ENCODE measurements at places on chromosomes 16 and 17.

GRCh38 chr16:87198328-87198832, 118.8 kb downstream of the C16orf95 start:
- no peak for DNase-seq

- no peak for DNase-seq
Measured at GRCh38 chr17:56131431-56131830, 21.8 kb upstream of the ANKFN1 start.

- no peak for DNase-seq
Measured at GRCh38 chr17:44536090-44536953, 21.0 kb upstream of the FZD2 start.

DNA sequence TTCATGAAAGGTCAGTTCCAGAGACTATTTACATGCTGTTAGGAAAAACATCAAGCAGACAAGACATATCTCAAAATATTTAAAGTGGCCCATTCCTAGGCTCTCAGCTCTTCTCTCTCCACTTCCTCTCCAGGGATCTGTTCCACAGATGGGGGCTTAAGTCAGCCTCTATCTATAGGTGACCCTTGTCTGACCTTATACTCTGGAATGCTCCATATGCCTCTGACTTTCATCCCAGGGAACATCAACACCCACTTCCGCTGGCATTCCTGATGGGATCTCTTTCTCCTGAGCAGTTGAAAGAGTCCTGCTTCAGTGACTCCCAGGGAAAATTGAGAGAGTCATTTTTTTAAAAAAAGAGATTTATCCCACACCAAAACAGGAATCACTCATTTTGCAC, 11.5 kb upstream of the WIPI1 start:
- no peak for DNase-seq

- no peak for DNase-seq
Measured at GRCh38 chr16:49084628-49085390, 196.8 kb downstream of the CBLN1 start.

DNA sequence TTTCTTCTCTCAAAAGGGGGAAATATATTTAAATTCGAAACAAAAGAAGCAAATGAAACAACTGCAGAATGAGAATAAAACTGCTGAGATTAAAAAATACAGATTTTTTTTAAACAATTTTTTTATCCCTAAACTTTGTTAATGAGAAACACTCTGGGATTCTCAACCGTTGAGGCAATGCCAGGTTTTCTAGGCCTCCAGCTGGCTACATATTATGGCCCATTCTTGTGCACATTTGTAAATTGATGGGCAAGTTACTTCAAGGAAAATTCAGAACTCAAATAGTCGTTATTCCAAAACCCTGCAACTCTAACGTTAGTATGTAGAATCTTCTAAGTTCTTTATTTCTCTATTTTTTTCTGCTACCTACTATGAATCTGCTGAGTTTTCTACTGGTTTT, 239.3 kb upstream of the WSCD1 start:
- DNase-seq, result no peak

DNA sequence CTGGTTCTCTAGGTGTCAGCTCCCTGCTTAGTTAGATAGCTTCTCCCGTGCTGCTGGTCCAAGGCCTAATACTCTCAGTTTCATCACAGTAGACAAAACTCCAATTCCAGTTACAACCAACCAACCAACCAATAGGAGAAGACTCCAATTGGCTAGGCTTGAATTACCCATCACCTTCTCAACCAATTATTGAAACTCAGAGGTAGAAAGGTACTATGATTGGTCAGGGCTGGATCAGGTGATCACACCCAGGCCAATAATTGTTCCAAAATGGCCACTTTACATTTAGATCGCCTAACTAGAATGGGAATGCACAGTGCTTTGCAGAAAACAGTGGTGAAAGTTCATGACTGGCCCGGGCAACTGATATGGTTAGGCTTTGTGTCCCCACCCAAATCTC, 49.5 kb upstream of the CRHR1 start:
- DNase-seq, result no peak

DNA sequence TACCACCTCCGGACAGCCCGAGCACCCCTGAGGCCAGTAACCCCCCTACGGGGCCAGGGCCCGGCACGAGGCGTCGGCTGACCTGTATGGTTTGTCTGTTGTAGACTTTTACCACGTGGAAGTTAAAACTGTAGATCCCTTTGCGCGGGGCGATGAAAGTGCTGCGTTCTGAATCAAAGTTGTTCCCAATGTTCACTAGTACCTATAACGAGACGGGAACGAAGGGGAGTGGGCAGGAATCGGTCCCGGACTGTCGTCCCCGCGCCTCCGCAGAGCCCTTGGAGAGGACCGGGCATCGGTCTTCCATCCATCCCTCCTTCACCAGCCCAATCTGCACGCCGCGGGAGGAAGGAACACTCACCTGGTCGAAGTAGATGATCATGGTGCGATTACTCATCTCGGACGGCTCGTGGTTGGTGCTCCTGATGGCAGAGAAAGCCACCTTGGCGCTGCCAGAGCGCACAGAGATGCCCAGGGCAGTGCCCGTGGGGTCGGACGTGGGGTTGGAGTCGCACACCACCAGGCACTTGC, 732 bp downstream of the CBLN1 start:
- no peak for DNase-seq

- no peak for DNase-seq
Measured at GRCh38 chr16:89577055-89577759, 1.6 kb downstream of the CPNE7 start.

GRCh38 chr16:83954577-83955016, 1.6 kb downstream of the OSGIN1 start:
- peak; percentile 67 for DNase-seq

- peak; percentile 68 for DNase-seq
Measured at GRCh38 chr17:36611345-36612072, 10.1 kb downstream of the MRM1 start.

- DNase-seq, result no peak
Measured at GRCh38 chr16:25038239-25038954, 23.2 kb upstream of the ARHGAP17 start.

DNA sequence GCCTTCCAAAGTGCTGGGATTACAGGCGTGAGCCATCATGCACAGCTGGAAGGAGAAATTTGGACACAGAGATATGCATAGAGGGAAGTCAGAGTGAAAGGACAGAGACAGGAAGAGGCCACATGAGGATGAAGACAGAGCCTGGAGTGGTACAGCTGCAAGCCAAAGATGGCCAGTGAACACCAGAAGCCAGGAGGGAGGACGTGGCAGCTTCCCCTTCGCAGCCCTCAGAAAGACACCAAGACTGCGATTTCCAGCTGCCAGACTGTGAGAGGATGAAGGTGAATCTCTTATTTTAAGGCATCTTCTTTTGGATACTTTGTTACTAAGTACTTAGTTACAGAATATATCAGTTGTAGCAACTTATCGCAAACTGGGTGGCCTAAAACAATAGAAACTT, 60.5 kb upstream of the PLCG2 start:
- DNase-seq, result no peak

DNA sequence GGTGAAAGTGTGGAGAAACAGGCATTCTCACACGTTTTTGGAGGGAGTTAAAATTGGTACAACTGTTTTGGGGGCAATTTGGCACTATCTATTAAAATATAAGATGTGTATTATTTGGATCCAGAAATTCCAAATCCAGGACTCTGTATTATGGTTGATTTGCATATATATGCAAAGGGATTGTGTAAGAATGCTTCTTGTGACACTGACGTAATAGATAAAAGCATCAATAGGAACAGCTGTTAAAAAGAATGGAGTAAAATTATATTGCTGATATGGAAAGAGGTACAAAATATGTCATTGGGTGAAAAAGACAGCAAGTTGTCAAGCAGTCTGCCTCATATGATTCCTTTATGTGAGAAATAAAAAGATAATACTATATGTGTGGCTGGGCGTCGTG, 17.3 kb downstream of the FA2H start:
- no peak for DNase-seq

- no peak for DNase-seq
Measured at GRCh38 chr17:14547556-14547955, 246.7 kb downstream of the HS3ST3B1 start.

DNA sequence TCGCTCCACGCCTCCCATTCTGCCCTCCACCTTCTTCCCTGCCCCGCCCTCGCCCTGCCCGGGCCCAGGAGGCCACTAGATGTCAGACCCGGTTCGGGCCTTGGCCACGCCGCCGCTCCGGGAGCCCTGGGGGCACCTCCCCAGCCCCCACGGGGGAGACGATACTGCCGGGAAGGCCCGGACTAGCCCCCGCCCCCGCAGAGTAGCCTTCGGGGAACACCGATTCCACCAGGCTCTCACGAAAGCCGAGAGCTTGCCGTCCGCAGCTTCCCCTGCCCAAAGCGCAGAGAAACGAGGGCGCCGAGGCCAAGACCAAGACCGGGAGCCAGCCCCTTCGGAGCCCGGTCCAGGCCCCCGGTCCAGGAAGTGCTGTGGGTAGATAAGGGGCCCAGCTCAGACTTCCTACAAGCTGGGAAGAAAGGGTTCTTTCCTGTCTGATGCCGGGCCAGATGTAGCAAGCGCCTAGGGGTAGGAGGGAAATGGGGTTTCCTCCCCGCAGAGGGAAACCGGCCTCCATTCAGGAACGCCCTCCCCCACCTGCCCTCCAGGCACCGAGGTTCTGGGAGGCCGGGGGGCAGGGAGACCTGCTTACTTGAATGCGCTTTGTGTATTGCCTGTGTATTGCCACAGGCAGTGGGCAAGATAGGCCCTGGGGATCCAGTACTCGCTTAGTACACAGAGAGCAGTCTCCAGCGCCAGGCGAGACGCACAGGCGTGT, 806 bp upstream of the CYB561 start:
- DNase-seq, result no peak

DNA sequence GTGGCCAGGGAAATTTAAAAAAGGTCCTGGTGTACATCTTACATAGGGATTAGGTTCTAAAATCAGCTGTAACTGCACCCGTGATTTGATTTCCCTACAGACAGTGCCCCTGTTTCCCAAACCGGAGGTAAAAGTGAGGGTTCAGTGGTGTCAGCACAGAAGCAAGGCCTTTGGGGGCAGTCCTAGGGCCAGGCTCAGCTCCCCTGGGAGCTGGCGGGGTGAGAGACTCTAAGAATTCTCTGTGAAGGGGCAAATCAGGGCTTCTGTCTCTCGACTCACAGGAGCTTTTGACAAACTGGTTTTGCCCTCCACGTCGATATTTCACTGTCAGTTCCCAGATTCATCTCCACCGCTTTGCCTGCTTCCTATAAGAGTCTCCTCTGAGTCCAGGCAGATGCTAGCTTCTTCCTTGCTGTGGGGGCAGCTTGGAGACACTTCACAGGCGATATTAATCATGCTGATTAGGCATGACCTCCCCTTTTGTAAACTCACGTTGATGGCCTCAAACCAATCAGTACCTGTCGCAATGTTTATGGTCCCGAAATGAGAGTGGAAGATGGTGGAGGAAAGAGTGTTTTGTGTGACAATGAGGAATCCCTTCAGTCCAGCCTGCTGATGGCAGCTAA, 234.2 kb upstream of the TOX3 start:
- no peak for DNase-seq

- no peak for DNase-seq
Measured at GRCh38 chr17:12097326-12097725, 76.6 kb downstream of the MAP2K4 start.

DNA sequence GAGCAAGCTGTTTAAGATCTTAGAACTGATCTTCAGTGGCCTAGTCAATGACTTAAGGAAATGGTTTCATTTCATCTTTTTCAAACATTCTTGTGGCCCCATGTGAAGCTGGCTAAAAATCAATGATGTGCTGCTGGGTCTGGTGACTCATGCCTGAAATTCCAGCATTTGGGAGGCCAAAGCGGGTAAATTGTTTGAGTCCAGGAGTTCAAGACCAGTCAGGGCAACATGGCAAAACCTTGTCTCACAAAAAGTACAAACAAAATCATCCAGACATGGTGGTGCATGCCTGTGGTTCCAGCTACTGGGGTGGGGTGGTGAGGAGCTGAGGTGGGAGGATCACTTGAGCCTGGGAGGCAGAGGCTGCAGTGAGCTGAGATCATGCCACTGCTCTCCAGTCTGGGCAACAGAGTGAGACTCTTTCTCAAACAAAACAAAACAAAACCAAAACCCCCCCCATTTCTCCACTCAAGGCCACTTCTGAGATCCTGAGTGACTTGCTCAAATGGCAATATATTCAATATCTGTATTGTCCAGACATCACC, 17.4 kb upstream of the COL1A1 start:
- no peak for DNase-seq

- DNase-seq, result peak; percentile 49
Measured at GRCh38 chr17:62807812-62808575, at the start of gene MARCHF10. TSS of gene MARCHF10 (minus strand) at chr17:62808314. CDS start at chr17:62801735, 6,579 bp downstream.

- no peak for DNase-seq
Measured at GRCh38 chr16:14365200-14365851, 264.7 kb downstream of the PARN start.

GRCh38 chr17:80045703-80046102, 9.3 kb downstream of the CCDC40 start:
- no peak for DNase-seq

GRCh38 chr16:54739381-54739780, 191.3 kb upstream of the IRX5 start:
- no peak for DNase-seq

DNA sequence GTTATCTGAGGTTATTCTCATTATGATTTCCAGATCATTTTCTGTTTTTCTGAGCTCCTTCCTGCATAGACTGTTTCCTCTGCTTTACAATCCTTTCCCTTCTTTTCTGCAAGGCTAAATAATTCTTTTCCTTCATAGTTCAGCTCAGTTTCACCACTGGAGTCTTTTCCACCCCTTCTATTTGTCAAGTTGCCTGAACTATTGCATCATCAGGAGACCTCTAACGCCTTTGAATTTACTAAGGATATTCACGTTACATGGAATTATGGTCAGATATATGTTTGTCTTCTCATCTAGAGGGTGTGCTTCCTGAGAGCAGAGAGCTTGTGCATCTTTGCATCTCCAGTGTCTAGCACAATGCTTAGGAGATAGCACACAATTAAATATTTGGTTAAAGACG, 140.4 kb upstream of the CA10 start:
- no peak for DNase-seq

DNA sequence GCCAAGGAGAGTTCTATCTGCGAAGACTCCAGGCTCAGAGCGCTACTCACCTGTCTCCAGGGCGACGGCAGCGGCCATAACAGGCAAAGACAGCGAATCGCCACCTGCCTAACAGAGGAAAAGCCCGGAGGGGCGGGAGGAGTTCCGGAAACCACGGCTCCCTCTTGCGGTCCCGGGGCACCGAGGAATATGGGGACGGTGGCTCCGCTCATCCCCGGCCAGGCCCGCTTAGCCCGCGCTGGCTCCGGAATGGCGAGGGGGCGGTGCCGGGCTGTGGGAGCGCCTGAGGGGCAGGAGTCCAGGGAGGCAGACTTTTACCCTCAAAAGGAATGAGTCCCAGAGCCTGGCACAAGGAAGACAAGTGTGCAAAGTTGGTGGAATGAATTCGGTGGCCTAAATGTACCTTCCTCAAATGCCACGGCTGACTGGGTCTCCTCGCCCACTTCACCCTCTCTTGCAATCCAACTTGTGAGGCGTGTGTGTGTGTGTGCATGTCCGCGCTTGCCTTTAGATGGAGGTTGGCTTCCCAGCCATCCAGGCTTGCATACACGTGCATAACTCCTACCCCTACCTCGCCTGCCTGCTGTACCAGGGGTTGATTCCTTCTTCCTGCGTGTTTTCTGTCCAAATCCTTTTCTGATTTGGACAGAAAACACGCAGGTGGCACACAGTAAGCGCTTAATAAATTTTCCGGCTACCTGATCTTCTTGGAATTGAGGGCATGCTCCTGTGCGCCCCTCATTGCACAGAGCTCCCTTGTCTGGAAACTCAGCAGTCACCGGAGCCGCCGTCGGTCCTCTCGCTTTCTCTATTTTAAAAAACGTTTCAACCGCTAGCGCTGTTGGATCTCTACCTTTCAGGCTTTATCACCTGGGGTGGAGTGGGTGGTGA, 3.5 kb downstream of the C17orf100 start:
- DNase-seq, result peak; percentile 39

All from AG08396 (cell line).